ENCODE measurements at places on chromosomes 6 and 20.

- H3K36me3 ChIP-seq, result no peaks in the 10 kb centered on the region
- peaks cover 9% of the 10 kb centered on the region for H3K4me1 ChIP-seq
These were observed 17.9 kb downstream of the RNF24 start for GRCh38 chr20:3997446-3997845.

GRCh38 chr6:162538643-162539064 lies 188.9 kb downstream of the PRKN start:
- no peaks in the 10 kb centered on the region for H3K27me3 ChIP-seq
- H3K4me3 ChIP-seq, result no peak overlapping the region
- H3K27ac ChIP-seq, result no peak overlapping the region
- no peaks in the 10 kb centered on the region for H3K36me3 ChIP-seq

DNA sequence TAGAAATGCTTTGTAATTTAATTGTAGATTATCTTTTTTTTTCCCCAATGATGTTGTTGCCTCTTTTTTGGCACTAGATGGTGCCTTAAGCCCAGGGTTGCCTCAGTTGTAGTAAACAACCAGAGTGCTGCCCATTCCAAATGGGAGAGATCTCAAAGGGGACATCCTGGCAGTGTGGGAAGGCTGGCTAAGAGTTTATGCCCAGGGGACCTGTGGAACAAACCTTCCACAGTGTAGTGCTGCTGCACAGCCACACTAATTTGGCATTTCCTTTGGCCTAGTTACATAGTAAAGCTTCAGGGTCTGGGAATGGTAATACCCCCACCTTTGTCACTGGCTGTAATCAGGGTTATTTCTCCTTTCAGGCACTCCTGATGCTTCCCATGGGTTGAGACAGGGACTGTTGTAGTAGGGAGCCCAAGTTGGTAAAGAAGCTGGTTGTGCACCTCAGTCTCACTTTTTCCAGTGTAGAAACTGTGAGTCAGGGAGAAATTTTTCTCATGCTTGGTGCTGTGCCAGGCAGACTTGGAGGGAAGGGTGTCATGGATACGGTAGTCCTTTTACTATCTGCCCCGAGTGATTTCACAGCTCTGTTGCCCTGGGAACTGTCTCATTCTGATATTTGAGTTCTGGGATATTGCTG lies 177.8 kb upstream of the ECI2 start:
- no peak overlapping the region for H3K4me3 ChIP-seq
- H3K4me1 ChIP-seq, result no peaks in the 10 kb centered on the region
- no peaks in the 10 kb centered on the region for H3K36me3 ChIP-seq
- no peaks in the 10 kb centered on the region for H3K27me3 ChIP-seq

- no peak for DNase-seq
- H3K27me3 ChIP-seq, result no peaks in the 10 kb centered on the region
- H3K4me3 ChIP-seq, result no peak overlapping the region
- H3K36me3 ChIP-seq, result no peaks in the 10 kb centered on the region
- H3K4me1 ChIP-seq, result peaks cover 27% of the 10 kb centered on the region
- no peak overlapping the region for H3K27ac ChIP-seq
These were observed 145.4 kb downstream of the NFATC2 start for GRCh38 chr20:51397137-51397536.

- H3K36me3 ChIP-seq, result no peaks in the 10 kb centered on the region
- H3K4me3 ChIP-seq, result no peak overlapping the region
- DNase-seq, result no peak
- 0 out of 2 replicates have a peak, but pooled peaks cover 3% of the 10 kb centered on the region for H3K4me1 ChIP-seq
These were observed 8.7 kb downstream of the REPS1 start for GRCh38 chr6:138979365-138979764.

- DNase-seq, result no peak
- H3K4me1 ChIP-seq, result no peaks in the 10 kb centered on the region
- H3K36me3 ChIP-seq, result no peaks in the 10 kb centered on the region
- no peak overlapping the region for H3K4me3 ChIP-seq
- no peak overlapping the region for H3K27ac ChIP-seq
These were observed 25.1 kb downstream of the PSMG4 start for GRCh38 chr6:3283641-3284435.
